ENCODE measurements at places on chromosomes 2 and 18.

DNA sequence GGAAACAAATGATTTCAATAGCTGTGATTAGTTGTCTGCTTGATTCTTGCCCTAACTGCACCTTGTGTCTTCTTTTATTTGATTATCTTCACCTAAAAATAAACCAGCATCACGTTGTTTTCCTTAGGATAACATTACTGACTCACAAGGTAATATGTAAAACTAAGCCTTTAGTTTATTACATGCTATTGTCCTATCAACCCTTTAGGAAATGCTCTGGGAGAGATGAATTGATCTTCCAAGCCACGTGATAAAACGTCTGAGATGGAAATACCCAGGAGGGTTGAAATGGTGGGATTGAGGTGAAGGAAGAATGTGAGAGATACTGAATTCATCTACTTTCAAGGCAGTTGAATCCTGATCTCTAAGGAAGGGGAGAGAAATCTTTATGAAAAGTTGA is 34.5 kb upstream of the TMEM178A start:
- no peak for DNase-seq

DNA sequence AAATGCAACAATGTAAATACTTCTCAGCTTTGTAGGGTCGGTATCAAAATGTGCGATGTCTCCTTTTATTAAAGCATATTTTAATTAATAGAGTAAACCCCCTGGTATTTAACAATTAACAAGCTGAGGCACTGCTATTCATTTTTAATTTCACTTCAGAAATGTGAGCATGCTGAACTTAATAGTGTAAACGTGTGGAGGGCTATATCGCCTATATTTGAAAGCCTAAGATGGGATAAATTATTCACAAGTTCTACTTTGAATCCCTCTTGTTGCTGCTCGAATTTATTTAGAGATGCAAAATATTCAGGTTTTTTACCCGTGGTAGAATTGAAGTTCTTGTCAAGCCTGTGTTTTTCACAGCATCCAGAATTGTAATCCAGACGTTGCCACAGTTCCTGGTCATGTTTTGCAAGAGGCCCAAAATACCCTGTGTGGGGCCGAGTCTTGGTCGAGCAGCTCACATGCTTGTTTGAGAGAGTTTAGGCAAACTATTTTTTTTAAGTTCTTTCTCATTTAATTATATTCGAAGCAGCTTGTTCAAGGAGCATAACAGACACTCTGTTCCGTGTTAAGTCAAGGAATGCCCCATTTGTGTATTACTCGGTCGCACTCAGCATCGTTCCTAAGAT is 2.5 kb downstream of the SALL3 start:
- DNase-seq, result no peak

GRCh38 chr2:12720278-12720620 is 3.5 kb downstream of the TRIB2 start:
- no peak for DNase-seq

GRCh38 chr18:51028201-51028805 is 1.7 kb upstream of the SMAD4 start:
- DNase-seq, result no peak

GRCh38 chr18:45370255-45371010 is 244.8 kb upstream of the SLC14A2 start:
- no peak for DNase-seq

GRCh38 chr2:177254433-177255226 is 9.9 kb downstream of the NFE2L2 start:
- DNase-seq, result no peak

DNA sequence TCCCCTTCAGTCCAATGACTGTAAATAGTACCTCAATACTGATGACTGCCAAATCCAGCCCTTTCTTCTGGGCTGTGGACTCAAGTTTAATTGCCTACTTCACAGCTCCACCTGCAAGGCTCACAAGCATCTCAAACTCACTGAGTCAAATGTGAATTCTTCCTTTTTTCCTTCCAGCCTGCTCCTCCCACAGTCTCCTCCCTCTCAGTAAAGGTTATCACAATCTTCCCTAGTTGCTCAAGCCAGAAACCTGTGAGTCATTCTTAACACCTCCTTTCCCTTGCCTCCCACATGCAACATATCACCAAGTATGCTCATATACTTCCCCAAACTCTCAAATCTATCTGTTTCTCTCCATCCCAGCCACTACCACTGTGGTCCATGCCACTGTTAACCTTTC is 3.7 kb upstream of the MFSD6 start:
- DNase-seq, result no peak

GRCh38 chr2:11112870-11113428 is 42.3 kb upstream of the SLC66A3 start:
- DNase-seq, result no peak

DNA sequence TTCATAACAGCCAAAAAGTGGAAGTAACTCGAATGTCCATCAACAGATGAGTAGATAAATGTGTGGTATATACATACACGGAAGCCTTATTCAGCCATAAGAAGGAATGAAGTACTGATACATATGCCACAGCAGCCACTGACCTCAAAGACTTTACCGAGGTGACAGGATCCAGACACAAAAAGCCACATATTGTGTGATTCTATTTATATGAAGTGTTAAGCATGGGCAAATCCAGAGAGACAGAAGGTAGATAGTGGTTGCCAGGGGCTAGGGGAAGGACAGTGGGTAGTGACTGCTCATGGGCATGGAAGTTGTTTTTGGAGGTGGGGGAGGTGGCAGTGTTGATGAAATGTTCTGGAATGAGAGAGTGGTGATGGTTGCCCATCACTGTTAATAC is 33.9 kb downstream of the ZAP70 start:
- no peak for DNase-seq

- DNase-seq, result no peak
These were observed 24.1 kb downstream of the EPB41L3 start for GRCh38 chr18:5519448-5520298.

GRCh38 chr2:42921147-42921520 is 128.8 kb upstream of the HAAO start:
- no peak for DNase-seq

- DNase-seq, result no peak
These were observed 782.8 kb downstream of the BCL11A start for GRCh38 chr2:59770651-59771050.

DNA sequence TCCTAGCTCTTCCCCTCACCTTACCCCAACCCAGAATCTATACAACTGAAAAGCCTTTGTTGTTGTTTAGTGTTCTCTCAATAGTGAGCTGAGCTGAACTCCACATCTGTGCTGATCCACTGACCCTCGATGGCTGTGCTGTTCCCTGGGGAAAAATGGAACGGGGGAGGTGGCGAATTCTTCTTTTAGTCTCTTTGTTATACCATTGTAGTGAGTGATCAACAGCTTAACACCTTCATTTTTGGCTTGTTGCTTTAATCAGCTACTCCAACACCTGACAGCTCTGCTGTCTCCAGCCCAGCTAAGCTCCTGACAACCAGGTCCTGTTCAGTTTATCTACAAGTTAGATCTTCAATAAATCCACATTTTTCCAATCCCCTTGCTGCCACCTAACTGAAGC is 25.7 kb downstream of the PLA2R1 start:
- no peak for DNase-seq

- no peak for DNase-seq
These were observed 25.2 kb downstream of the TMEM18 start for GRCh38 chr2:651951-652373.

GRCh38 chr2:23653326-23653725 is 268.3 kb downstream of the KLHL29 start:
- DNase-seq, result no peak

- DNase-seq, result no peak
These were observed 26.3 kb downstream of the RNF144A start for GRCh38 chr2:6943523-6943922.

DNA sequence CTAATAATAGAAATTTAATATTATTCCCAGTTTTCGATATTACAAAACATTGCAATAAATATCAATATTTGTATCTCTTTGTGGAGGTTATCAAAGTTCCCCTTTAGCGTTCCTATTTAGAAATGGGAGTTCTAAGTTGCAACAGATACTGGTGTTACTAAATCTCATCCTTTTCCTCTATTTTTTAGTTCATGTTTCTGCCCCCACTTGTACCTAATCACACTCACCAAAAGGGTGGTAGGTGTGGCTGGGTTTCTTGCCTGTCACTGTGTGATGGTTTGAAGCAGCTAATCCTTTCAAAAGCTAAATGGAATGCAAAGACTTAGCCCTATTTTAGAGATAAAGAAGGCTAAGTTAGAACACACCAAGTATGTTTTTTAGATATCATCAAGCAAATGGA is 997.9 kb downstream of the TSN start:
- no peak for DNase-seq

- DNase-seq, result no peak
These were observed 178.5 kb downstream of the L3MBTL4 start for GRCh38 chr18:6236258-6236657.

- DNase-seq, result no peak
These were observed 89.2 kb downstream of the EPHA4 start for GRCh38 chr2:221482666-221483455.

DNA sequence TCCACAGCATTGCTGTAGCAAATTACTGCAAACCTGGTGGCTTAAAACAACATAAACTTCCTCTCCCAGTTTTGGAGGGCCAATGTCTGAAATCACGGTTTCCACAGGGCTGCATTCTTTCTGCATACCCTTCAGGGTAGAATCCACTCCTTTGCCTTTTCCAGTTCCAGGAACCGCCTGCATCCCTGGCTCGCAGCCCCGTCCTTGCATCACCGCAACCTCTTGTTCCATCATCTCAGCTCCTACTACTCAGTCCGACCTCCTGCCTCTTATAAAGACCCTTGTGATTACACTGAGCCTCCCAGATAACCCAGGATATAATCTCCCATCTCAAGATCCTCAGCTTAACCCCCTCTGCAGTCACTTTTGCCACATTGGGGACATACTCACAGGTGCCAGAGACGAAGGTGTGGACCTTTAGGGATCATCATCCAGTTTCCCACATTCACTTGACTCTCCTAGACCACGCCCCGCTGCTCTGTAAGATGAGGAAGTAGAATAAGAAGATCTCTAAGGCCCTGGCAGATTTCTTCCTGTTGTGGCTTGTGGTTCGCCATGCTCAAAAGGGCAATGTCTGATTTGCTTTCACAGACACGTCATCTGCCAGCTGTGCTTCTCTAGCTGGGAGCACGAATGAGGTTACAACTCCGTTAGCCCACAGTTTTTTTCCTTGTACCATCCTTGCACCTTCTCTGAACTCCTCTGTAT is 103.6 kb upstream of the AGAP1 start:
- DNase-seq, result no peak

DNA sequence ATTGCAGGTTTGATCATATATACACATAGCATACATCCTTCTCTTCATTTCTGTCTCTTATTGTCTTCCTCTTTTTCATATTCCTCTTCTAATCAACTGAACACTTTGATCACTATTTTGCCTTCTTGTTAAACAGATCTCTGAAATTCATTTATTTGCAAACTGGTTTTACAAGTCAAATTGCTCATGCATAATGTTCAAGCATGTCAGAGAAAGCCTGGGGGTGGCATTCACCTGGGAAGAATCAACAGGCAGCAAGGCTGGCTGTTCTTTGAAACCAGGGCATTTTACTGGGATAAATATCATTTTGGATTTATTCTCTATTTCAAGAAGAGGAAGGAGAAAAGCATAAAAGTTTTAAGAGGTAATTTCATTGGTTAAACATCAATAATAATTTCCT is 66.9 kb upstream of the LRATD1 start:
- no peak for DNase-seq

DNA sequence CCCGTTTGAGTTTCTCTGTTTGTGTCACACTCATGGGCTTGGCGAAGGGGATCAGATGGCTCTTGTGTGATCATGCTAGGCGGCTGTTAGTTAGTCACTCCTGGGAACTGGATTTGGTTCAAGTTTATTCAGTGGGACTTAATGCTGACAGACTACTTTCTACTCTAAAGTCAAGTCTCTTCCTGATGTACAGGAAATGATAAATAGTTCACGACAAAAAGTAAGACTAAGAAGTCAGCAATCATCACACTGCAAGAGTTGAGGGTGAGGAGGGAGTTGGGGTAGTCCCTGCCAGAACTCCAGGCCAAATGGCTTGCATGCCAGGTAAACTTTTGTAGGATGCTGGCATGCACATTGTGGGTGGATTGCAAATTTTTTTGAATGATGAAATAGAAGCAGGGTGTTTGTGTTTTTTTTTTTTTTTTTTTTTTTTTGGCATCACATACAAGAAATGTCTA is 25.1 kb upstream of the CCL20 start:
- DNase-seq, result no peak

DNA sequence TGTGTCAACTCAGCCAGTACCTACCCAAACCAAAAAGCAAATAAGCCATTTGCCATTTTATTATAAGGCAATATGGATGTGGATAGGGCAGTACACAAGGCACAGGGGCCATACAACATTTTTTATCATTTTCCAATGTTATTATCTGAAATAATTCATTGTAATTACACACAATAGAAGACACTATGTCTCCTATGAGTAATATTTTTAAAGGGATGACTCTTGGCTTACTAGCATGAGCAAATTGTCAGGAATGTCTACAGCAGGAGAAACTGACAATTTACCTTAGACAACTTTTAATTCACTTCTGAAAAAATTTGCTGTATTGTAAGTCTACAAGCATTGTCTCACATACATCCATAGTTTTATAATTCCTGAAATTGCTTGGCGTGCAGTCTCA is 1193.9 kb upstream of the CELF4 start:
- DNase-seq, result no peak
